NCI-H1417 (cell line): ENCODE measurements at places on chromosomes 13 and 19.

- DNase-seq, result no peak
Measured at GRCh38 chr19:7427944-7428343, 60.9 kb downstream of the PEX11G start.

GRCh38 chr13:113864273-113864890 is 506 bp upstream of the GAS6 start:
- DNase-seq, result peak; percentile 24

GRCh38 chr13:35808846-35809245 is 322.3 kb downstream of the DCLK1 start:
- DNase-seq, result no peak

DNA sequence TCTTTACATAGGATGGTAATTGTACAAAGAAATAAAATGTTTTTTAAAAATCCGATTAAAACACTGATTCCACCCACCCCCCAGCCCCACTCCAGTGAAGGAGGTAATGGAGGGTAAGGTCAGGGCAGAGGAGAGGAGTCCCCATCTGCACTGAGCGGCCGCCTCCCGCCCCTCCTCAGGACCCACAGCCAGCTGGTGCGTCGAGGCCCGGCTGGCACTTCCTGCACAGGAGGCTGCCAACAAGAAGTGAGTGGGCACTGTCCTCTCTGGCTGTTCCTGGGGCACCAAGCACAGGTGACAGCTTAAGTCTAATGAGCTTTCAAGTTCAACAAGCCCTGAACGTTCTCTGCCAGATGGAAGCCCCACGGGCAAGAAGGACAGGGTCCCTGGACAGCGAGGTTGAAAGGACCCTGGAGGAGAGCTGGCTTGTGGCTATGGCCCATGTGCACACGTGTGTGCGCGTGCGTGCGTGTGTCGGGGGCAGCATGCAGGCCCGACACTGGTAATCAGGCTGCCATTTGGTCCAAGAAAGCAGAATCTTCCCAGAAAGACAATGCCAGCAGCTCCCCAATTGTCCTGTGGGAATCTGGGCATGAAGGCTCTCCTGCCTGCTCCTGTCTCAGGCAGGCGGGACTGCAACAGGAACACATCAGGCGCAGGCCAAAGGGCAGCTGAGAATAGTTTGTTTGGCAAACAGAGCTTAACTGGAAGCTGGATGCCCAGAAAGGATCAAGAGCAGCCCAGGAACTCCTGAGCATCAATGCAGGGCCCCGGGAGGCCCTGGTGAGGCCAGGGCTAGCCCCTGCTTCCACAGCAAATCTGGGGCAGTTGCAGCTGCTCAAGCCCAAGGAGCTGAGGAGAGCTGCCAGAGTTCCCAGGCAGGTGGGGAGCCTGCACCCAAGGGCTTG is 15.1 kb upstream of the EPHX3 start:
- no peak for DNase-seq
